ENCODE measurements at places on chromosomes 13 and 19.

- H3K4me3 ChIP-seq: no peak overlapping the region
- DNase-seq: no peak
- no peaks in the 10 kb centered on the region for H3K4me1 ChIP-seq
- no peaks in the 10 kb centered on the region for H3K27me3 ChIP-seq
Observed at GRCh38 chr13:107736731-107737130, 478.6 kb downstream of the LIG4 start.

DNA sequence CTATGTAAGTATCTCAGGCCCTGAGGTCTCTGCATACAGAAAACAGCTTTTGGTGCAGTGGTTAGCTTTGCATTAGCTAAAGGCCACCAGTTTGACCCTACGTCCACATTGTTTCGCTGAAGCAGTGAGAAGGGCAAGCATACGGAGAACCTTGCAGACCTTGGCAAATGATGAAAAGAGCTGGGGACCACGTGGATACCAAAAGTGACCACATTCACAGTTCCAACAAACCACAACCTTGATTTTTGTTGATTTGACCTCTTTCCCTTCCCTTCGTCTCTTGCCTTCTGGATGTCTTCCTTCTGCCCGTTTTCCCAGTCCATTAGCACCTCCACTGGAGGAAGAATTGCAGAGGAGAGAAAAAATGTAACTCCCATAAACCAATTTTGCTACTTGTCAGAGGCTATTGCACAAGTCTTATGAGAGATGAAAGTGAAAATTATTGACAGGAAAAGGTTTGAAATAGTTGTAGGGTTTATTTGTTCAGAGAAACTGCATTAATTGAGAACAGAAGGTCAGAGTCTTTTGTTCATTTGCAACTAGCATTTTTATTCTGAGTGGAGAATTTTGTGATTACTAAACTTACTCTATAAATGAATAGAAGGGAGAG lies 293.9 kb upstream of the HTR2A start:
- no peak for DNase-seq
- H3K36me3 ChIP-seq: no peaks in the 10 kb centered on the region
- H3K4me3 ChIP-seq: no peak overlapping the region
- no peaks in the 10 kb centered on the region for H3K4me1 ChIP-seq
- H3K27ac ChIP-seq: no peak overlapping the region
- peaks cover 11% of the 10 kb centered on the region for H3K27me3 ChIP-seq

DNA sequence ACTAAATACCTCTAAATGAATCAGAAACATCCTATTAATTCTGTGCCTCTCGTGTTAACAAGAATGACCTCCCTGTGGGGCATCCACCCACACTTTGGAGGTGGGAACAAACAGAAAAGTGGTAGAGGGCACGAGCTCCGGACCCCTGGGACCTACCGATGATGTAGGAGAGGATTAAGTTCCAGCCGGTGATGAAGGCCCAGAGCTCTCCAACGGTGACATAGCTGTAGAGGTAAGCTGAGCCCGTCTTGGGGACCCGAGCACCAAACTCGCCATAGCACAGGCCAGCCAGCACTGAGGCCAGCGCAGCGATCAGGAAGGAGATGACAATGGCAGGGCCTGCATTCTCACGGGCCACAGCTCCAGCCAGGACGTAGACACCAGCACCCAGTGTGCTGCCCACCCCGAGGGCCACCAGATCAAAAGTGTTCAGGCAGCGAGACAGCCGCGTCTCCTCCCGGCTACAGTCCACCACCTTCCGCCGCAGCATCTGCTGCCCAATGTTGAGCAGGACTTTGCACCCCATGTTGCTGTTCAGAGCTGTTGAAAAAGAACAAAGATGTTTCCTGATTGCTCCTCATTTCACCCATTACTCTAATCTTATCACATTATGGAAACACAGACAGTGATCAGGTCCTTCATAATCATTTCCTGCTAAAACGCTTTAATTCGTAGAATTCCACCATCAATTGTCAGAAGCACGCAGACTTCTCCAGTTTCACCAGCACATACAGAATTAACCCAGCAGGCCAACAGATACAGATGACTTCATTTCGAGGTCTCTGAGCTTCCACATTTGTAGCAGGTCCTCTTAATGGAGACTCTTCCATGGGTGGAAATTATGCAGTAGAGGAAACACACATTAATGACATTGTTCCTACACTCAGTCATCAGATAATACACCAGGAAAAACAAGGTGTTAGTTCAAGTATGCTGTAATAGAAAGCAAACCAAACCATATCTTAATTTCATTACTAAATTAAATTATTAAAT lies 59.5 kb downstream of the SLC7A1 start:
- peaks cover 13% of the 10 kb centered on the region for H3K4me1 ChIP-seq
- no peak for DNase-seq
- no peak overlapping the region for H3K4me3 ChIP-seq
- no peak overlapping the region for H3K27ac ChIP-seq
- H3K36me3 ChIP-seq: peaks cover 27% of the 10 kb centered on the region

DNA sequence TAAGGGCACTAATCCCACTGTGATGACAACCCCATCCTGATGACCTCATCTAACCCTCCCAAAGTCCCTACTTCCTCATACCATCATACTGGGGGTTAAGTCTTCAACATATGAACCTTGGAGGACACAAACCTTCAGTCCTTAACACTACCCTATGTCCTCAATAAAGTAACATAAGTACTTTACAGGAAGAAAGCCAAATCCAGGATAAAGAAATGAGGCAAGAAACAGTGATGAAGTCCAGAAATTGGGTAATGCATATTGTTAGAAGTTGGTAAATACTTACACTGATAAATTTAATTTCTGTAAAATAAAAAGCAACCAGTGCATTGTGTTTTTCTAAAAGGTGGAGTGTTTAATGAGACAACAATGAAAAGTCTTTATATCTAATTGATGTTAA lies 284.8 kb upstream of the SOX21 start:
- H3K4me1 ChIP-seq: no peaks in the 10 kb centered on the region
- H3K36me3 ChIP-seq: no peaks in the 10 kb centered on the region
- no peaks in the 10 kb centered on the region for H3K27me3 ChIP-seq
- no peak overlapping the region for H3K4me3 ChIP-seq
- no peak overlapping the region for H3K27ac ChIP-seq

DNA sequence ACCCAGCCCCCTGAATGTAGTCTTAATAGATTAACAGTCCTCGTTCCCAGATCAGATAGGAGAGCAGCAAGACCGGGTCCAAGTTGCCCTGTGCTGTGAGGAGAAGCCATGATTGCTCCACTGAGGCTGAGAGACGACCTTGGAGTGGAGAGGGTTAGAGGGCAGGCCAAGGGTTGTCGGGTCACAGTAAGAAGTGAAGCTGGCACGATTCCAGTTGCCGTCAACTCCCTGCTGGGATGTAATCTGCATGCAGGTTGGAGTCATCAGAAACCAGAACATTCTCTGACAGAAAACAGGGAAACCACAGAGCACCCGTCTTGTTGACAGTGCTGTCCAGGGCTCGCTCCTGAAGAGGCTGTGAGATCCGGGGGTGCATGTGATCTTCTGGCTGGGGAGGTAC lies 19.0 kb upstream of the ATP11A start:
- H3K27me3 ChIP-seq: no peaks in the 10 kb centered on the region
- peak; percentile 45 for DNase-seq
- H3K4me3 ChIP-seq: no peak overlapping the region
- H3K4me1 ChIP-seq: no peaks in the 10 kb centered on the region

GRCh38 chr19:5131031-5131505 lies 162.2 kb downstream of the KDM4B start:
- DNase-seq: peak; percentile 69
- H3K27ac ChIP-seq: peak overlapping the region; percentile 78
- H3K27me3 ChIP-seq: no peaks in the 10 kb centered on the region
- H3K4me1 ChIP-seq: peaks cover 8% of the 10 kb centered on the region

GRCh38 chr19:4403005-4403761 lies 743 bp downstream of the CHAF1A start:
- no peaks in the 10 kb centered on the region for H3K27me3 ChIP-seq
- H3K36me3 ChIP-seq: peaks cover 21% of the 10 kb centered on the region
- H3K4me3 ChIP-seq: peak overlapping the region; percentile 87
- peak overlapping the region; percentile 82 for H3K27ac ChIP-seq

DNA sequence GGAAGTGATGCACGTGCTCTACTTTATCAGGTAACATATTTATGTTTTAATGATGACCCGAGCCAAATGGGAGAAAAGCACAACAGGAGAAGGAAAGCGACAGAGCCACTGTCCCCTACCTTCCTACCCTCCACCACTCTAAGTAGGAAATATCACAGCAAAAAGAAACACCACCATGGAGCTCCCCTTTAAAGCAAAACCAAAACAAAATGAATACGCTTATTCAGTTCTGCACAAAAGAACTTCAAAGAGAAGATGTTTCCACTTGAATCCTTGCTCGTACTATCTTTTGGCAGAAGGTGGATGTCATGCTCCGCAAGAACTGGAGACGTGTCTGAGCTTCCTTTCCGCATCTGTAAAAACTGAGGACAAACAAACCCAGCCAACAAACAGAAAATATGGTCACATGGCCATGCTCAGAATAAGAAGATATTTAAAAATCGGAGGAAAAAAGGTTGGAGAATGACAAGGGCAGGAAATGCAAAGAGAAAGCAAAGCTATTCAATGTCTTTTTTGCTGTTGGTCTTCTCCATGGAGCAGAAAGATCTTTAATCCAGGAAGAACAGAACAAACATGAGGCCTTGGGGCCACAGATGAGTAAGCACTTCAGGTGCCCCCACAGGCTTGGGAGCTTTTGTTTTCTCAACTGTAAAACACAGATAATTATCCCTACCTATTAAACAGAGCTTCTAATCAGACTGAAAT lies 19.5 kb downstream of the N4BP2L1 start:
- no peak overlapping the region for H3K27ac ChIP-seq
- H3K4me1 ChIP-seq: peaks cover 3% of the 10 kb centered on the region
- peaks cover 29% of the 10 kb centered on the region for H3K27me3 ChIP-seq

DNA sequence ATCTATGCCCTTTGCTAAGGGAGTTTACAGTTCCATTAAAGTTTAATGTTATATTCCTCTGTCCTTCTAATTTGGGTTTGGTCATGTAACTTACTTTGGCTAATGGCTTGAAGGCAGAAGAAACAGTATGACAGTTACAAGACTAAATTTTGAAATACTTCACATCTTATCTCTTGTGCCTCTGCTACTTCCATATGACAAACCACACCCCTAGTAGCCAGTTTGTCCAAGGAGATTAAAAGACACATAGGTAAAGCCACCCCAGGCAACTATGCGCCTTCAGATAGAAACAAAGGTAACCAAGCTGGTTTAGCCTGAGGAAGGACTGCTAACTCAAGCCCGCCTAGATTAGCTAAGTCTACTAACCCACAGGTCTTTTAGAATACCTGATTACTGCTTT lies 273.4 kb upstream of the MIR17HG start:
- no peak overlapping the region for H3K4me3 ChIP-seq
- H3K27ac ChIP-seq: no peak overlapping the region
- H3K4me1 ChIP-seq: peaks cover 9% of the 10 kb centered on the region
- DNase-seq: no peak
- H3K27me3 ChIP-seq: no peaks in the 10 kb centered on the region
- no peaks in the 10 kb centered on the region for H3K36me3 ChIP-seq

DNA sequence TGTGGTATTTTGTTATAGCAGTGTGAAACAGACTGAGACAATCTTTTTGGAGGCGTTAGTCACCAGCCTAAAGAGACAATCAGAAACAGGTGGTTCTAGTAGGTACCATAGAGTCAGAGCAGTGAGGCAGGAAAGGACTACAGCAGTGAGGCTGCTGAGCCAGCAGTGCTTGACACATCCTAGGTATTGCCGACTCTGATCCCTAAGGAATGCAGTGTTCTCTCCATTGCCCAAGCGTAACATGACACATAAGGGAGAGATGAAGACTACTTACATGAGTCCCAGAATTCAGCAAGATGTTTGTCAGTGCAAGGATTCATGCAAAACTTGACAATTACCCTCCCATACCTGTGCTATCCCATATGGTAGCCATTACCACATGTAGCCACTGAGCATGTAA lies 62.4 kb upstream of the XPO4 start:
- H3K27me3 ChIP-seq: peaks cover 5% of the 10 kb centered on the region
- H3K4me3 ChIP-seq: no peak overlapping the region
- no peaks in the 10 kb centered on the region for H3K36me3 ChIP-seq
- no peaks in the 10 kb centered on the region for H3K4me1 ChIP-seq
- DNase-seq: no peak
- no peak overlapping the region for H3K27ac ChIP-seq

GRCh38 chr19:31518216-31519020 lies 169.2 kb upstream of the TSHZ3 start:
- peaks cover 18% of the 10 kb centered on the region for H3K4me1 ChIP-seq
- peak; percentile 57 for DNase-seq
- H3K36me3 ChIP-seq: no peaks in the 10 kb centered on the region
- H3K27me3 ChIP-seq: no peaks in the 10 kb centered on the region
- no peak overlapping the region for H3K4me3 ChIP-seq

GRCh38 chr19:11705474-11705873 lies 33.3 kb downstream of the ZNF823 start:
- no peak overlapping the region for H3K4me3 ChIP-seq
- H3K27me3 ChIP-seq: no peaks in the 10 kb centered on the region
- DNase-seq: no peak
- H3K27ac ChIP-seq: no peak overlapping the region
- no peaks in the 10 kb centered on the region for H3K36me3 ChIP-seq

DNA sequence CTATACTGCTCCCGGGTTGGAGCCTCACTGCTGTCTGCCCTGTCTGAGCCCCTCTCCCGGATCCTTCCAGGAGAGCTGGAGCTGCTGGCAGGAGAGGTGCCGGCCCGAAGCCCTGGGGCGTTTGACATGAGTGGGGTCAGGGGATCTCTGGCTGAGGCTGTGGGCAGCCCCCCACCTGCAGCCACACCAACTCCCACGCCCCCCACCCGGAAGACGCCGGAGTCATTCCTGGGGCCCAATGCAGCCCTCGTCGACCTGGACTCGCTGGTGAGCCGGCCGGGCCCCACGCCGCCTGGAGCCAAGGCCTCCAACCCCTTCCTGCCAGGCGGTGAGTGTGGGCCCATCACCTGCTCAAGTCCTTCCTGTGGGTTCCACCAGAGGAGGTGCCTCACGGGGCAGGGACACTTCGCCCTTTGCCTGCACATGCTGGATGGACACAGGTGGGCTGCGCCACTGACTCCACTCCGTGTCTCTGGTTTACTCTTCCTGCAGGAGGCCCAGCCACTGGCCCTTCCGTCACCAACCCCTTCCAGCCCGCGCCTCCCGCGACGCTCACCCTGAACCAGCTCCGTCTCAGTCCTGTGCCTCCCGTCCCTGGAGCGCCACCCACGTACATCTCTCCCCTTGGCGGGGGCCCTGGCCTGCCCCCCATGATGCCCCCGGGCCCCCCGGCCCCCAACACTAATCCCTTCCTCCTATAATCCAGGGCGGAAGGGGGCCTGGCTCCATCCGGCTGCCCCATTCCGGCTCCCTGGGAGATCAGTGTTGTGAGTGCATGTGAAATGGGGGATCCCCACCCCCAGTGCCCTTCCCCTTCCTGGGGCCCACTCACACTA lies 19.8 kb downstream of the EPN1 start:
- no peaks in the 10 kb centered on the region for H3K27me3 ChIP-seq
- no peak overlapping the region for H3K27ac ChIP-seq
- DNase-seq: no peak
- H3K36me3 ChIP-seq: peaks cover 44% of the 10 kb centered on the region

Measured in endodermal cell (in vitro differentiated cells).